ENCODE measurements at places on chromosomes 13 and 19.

GRCh38 chr13:74202129-74202813, 68.1 kb upstream of the KLF12 start:
- DNase-seq: no peak

DNA sequence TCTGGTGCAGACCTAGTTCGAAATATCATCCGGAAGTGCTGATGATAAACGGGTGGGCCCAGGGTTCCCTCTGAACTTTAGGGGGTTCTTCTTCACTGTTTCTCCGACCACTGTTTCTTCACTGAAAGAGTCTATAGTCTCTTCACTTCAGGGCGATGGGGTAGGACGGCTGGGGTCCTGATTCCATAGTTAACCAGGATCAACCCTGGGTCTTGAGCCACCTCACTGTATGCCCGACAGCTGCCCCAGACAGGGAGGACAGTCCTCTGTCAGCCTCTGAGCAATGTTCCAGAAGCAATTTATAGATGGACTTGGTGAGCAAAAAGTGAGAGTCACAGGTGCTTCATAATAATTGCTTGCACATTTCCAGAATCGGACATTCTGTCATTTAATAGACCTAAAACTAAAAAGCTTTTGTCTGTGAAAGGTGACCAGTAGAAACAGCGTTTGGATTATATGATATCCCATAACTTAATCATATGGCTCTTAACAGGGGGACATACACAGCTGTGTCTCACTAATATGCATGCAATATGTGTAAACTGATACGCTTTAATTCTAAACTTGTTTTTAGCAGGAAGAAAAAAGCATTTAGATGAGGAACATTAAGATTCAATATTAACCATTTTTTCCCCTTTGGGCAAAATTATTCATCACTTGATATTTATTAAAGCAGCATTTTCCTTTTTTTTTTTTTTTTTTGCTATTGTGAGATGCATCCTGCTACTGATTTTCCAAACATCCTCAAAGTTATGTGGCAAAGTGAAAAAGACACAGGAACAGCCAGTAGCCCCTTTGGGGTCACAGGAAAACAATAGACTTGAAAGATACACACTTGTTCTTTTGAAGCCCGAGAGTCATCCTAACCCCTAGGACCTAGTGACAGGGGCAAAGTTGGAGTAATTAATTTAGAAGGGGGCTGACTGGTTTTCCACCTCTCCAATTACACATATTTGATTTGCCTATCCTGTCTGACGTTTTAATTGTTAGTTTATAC, 277.0 kb downstream of the ZNF536 start:
- DNase-seq: no peak

GRCh38 chr13:99176309-99177276, 24.1 kb upstream of the UBAC2 start:
- DNase-seq: peak; percentile 78

GRCh38 chr13:99435116-99435515, 66.2 kb upstream of the TM9SF2 start:
- DNase-seq: no peak

- no peak for DNase-seq
These were observed 807.6 kb downstream of the UQCRFS1 start for GRCh38 chr19:28405346-28405742.

DNA sequence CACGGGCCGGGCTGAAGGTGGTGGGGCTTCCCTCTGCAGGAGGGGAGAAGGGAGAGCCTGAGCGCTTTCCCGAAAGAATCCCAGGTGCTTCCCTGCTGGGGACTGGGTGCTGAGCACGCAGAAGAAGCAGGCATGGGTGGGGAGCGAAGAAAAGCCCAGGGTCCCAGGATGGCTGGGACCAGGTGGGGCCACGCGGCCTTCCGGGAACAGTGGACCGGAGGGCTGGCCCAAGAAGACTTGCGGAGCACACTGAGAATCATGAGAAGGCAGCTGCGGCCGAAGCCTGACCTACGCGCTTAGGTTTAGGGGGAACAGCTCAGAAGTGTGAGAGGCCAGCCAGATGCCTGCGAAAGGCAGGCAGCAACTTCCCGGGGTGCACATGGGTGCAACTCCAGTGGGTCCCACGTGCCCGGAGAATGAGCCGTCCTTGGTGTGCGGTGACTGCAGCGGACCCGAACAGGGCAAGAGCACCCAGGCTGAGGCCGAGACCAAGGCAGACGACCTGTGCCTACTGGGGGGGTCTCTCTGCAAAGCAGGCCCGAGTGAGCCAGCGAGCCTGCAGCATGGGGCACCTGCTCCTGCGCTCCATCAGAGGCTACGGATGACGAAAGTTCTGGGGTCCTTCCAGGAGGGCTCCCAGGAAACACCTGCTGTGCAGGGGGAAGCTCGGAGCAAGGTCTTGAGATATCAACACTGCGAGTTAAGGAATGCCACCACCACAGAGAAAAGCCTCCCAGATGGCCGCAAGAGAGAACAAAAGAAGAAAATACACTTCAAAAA, 52.4 kb downstream of the MLLT1 start:
- no peak for DNase-seq

DNA sequence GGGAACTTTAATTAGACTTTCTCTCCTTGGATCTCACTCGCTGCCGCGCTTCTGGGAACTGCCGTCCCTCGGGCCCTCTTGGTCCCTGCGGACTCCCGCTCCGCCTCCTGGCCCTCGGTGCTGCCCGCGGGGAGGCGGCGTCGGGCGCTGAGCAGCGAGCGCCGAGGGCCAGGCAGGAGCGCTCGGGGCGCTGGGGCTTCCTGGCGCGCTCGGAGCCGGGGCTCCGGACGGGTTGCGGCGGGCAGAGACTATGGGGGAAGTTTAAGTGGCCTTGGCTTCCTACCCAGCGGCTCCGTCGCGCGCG, 704 bp downstream of the CHST8 start:
- DNase-seq: no peak

DNA sequence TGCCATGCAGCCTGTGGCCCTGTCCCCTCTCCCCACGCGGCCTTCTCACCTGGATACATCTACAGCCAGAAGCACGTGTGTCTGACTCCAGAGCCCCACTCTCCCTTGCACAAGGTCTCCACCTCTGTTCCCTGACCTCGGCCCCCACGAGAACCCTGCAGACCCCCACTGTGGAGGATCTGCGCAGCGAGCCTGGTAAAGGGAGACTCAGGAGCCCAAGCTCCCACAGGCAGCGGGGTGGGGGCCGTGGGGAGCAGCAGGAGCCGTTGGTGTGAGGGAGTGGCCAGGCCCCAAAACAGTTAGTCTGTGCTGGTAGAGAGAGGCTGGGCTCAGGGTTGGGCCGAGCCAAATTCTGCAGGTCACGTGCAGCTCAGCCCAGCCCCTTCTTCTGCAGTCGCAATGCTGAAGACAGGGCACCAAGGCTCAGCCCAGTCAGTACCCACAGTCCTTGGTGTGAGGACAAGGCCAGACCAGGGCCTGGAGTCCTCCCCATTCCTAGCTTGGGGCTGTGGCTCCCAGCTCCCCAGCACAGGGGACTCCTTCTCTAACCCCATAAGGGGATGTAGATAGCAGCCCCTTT, 28.7 kb upstream of the SLC7A10 start:
- no peak for DNase-seq

DNA sequence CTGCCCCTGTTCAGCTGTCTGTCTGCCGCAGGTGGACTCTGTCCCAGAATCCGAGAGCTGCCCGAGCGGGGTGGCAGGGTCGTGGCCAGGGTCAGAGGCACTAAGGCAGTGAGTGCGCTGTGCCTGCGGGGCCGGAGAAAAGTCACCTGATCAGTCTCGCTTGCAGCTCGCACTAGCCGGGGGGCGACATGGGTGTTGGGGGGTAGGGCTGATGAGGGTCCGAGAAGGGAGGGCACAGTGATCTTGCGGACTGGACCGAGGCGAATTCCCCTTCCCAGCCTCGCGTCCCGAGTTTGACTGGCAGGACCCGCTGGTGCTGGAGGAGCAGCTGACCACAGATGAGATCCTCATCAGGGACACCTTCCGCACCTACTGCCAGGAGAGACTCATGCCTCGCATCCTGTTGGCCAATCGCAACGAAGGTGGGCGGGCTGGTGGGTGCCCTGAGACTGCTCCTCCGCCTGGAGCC, 627 bp downstream of the GCDH start:
- DNase-seq: no peak

DNA sequence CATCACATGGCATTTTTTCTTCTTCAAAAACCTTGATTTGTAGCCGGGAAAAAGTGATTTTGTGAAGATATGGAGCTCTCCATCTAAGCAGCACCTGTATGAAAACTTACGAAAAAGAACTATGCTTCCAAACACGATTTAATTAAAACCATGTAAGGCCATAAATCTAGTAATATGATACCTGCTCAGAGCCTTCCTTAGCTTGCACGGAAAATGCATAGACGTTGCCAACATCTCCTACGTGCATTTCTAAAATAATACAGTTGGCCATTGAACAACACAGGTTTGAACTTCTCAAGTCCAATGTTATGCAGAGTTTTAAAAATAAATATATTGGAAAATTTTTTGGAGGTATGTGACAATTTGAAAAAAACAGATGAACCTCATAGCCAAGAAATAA, 59.1 kb upstream of the RNF113B start:
- no peak for DNase-seq

DNA sequence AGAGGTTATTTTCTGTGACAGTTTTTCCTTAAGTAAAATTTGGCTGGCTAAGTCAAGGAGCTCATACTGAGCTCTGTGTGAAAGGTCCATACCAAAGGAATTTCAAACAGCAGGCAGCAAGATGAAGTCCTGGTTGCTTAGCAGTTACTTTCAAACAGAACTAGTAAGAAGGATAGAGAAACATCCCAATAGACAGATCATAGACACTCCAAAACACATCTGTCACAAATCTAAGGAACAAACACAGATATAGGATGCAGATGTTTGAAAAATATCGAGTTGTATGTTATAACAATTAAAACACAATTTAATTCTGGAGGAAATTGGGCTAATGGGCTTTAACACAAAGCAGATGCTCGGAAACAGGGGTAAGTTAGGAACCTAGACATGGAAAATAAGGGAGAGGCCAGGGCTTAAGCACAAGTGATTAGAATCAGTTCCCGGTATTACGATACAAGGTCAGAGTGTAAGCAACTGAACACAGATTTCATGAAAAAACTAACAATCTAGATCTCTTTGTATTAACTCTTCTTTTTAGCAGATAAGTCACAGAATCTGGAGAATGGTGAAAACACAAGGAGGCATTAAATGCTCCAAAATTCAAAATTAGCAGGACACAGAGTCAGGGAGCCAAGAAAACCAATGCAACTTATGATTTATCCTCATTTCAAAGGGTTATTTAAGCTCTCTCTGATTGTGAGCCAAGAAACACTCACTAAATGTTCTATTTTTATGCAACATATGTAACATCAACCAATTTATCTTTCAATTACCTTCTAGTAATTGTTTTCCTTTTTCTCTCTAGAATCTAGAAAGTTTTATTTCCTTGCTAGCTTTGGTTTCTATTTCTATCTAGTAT, 1992.9 kb upstream of the PCDH20 start:
- no peak for DNase-seq

DNA sequence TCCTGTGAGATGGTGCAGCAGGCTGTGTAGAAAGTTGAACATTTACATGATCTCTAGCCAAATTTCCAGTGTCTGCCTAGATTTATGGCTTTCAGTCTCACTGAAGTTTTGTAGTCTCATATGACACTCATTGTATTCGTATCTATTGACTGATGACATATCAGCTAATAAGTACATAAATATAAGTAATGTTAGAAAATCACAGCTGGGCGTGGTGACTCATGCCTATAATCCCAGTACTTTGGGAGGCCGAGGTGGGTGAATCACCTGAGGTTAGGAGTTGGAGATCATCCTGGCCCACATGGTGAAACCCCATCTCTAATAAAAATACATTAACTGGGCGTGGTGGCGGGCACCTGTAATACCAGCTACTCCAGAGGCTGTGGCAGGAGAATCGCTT, 54.7 kb upstream of the HTR2A start:
- DNase-seq: no peak

DNA sequence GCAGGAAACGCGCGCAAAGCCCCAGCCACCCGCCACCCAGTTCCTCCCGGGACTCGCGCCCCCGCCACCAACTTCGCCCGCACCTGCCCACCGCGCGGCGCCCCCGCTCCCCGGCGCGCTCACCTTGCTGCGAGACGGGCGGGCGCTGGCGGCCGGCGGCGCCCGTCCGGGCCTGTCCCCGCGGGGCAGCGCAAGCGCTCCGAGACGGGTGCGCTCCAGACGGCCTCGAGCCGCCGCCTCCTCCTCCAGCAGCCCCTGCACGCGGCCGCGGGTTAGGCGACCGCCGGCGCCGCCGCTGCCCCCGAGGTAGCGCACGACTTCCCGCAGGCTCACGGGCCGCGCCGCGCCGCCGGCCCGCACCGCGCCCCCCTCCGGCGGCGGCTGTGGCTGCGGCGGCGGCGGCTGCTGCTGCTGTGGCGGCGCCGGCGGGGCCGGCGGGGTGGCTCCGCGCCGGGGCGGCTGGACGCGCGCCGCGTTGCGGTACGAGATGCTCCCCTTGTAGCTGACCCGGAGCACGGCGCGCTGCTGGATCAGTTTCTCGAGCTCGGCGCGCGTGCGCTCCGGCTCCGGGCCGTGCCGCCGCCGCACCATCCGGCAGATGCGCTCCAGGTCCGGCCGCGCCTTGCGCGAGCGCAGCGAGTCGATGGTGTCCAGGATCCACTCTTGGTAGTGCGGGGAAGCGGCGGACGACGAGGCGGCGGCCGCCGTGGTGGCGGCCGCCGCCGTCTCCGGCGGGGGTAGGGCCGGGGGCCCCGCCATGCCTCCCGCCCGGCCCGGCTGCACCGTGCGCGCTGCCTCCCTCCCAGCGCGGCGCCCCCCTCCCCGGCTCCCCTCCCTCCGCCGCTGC, 666 bp downstream of the SAMD1 start:
- DNase-seq: peak; percentile 56

DNA sequence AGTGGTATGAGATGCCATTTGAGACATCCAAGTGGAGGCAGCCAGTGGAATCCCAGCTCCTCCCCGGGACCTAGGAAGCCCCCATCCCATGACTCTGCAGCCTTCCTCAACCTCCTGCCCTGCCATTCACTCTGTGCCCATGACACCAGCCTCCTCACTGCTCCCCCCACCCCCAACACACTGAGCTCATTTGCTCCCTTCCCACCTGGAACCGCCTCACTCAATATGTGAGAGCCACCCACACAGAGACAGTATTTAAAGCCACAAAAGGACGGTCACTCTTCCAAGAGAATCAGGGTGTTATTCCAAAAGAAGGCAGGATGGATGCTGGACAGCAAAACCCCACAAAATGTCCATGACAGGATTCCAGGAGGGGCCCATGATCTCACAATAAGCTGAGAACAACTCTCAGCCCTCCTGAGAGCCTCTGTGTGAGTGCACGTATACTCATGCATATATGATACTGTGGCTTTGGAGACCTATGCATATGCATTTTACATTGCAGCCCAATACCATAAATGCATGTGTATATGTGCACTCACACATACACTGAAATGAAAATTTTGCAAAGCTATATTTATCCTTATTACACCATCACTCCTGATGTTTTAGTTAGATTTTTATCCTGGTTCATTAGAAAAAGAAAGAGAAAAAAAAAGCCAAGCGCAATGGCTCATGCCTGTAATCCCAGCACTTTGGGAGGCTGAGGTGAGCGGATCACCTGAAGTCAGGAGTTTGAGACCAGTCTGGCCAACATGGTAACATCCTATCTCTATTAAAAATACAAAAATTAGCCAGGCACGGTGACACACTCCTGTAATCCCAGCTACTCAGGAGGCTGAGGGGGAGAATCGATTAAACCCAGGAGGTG, 10.8 kb upstream of the RANBP3 start:
- DNase-seq: no peak

GRCh38 chr13:50334115-50334778, 319.0 kb downstream of the KCNRG start:
- no peak for DNase-seq
